ENCODE measurements at places on chromosomes 3 and 15.

DNA sequence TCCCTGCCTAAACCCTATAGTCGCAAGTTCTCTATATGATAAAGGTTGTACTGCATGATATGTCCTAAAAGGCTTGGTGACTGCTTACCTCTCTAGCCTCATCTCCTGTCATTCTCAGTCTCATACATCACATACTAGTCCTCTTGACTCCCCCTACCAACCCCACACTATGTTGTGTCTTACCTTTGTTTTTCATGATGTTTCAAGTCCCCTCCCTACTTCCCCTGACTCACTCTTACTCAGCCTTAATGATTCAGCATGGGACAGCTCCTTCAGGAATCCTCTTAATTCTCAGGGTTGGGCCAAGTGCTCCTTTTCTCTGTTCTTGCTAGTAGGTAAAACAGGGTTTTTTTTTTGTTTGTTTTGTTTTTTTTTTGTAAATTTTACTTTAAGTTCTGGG lies 49.6 kb downstream of the SLMAP start:
- DNase-seq: peak; percentile 43

DNA sequence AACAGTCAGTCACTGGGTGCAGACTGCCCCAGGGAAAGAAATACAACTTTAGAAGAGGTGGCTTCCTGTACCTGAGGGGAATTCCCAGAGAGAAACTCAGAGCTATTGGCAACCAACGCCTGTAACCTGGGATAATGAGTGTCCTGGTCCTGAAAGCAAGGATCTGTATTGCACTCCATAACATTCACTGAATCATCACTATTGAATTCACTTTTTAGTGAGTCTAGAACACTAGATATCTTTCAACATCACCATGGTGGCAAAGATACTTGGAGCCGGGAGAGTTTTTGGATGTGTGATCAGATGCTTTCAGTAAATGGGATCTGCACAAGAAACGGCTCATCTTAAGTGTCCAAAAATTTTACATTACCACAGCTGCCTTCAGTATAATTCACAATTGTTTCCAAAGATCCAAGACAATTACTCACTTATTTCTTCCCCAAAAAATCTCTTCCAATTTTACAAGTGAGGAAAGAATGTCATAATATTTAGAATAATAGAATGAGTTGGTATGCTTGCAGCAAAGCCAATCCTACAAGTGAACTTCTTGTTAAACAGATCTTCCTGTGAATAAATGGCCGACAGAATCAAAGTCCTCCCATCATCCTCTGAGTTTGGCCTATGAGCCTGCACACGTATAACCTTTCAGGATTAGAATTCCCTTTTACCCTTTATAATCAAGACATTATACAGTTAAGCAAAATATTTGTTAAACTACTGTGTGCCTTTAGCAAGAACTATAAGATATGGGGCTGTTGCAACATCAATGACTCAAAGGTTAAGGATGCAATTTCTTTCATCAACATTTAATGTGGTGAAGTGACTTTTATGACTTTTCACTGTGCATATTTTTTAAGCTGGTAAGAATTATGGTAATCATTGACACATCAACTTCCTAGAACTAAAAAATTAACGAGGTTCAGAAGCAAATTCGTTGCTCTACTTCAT lies 243.3 kb upstream of the COL8A1 start:
- DNase-seq: peak; percentile 55

- peak; percentile 1 for DNase-seq
Observed at GRCh38 chr3:168511428-168512014, 415.8 kb upstream of the GOLIM4 start.

DNA sequence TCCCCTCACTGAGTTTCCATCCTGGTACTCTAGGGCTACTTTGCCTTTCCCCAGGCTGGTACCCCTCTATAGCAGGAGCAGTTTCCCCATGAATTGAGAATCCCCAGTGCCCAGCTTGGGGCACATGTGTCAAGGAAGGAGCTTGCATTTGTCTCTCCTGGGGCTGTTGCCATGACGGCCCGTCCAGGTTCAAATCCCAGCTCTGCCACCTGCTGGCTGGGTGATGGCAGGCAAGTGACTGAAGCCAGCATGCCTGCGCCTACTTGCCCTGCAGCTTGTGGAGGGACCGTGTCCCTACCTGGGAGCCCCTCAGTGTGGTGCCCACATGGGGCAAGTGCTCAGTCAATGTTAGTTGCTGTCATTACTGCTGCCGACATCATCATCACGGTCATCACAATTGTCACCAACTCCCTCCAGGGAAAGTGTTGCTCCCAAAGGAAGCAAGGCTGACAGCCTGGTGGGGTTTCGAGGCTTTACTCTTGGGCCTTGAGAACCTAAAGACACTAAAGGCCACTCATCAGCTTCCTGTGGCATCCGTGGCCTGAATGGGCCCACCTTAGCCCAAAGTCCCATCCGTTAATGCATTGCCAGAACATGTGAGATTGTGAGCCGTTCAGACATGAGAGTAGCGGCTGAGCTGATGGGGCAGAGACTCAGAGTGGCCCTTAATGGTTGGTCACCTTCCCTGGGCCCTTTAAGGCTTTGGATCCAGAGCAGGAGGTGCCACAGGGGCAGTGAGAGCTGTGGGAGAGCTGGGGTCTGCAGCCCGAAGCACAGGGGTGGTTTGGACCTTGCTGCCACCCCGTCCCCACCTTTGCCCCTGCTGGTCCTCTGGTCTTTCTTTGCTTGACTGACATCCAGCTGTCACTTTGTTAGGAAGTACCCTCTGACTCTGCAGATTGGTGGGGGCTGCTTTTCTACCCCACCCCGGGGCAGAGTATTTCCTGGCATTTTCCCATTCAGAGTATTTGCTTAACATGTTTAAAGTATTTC lies 144.4 kb downstream of the DNAJB8 start:
- DNase-seq: peak; percentile 6

- DNase-seq: no peak
Observed at GRCh38 chr3:176590722-176591121, 606.6 kb downstream of the TBL1XR1 start.

DNA sequence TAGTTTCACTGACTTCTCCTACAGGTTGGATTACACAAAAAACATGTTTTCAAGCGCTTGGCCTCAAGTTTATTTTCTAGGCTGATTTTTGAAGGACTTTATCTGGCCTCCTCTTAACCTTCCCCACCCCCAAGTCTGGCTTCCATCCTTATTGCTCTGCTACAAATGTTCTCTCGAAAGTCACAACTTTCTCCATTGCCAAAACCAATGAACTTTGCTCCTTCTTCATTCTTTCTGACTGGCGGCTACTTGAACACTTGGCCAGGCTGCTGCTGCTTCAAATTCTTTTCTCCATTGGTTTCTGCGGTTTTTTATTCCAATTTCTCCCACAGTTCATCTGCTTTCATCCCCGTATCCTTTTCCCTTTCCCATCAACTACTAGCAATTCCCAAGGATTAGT lies 106.6 kb downstream of the TOP2B start:
- no peak for DNase-seq

DNA sequence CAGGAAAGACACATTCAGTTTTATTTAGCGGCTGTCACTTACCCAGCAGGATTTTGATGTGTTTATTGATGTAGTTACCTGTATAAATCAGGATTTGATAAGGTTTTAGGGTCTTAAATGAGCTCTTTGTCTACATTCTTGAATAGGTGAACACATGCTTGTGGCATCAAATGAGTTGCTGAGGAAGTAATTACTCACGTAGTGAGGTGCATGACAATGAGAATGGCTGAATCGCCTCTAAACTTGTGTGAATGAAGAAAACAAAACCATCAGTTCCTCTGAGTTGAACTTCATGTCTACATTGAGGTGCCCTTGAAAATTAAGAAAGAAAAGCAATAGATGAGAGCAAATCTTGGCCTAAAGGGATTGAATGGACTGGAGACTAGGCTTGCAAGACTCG lies 245.6 kb upstream of the SATB1 start:
- no peak for DNase-seq

GRCh38 chr3:38687321-38687720 lies 37.8 kb upstream of the SCN5A start:
- no peak for DNase-seq

DNA sequence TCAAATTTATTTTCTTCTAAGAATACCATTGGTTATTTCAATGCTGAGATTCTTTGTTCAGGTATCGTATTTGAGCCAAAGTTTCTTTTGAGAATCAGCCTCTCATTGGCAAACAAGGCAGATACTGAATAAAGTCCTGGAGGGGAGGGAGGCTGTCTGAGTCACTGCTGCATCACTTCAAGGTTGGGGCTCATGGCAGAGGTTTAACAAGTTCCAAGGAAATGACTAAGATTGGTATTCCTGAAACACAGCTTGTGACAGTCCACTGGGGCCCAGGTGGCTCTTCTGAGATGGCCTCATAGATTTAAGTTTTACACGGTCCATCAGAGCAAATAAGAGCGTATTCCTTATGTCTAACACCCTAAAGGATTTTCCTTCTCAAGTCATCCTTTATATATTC lies 213.8 kb upstream of the STAC start:
- peak; percentile 43 for DNase-seq

- no peak for DNase-seq
Observed at GRCh38 chr3:20701641-20702040, 515.6 kb upstream of the SGO1 start.

- no peak for DNase-seq
Observed at GRCh38 chr3:66023738-66024385, 14.9 kb downstream of the MAGI1 start.

GRCh38 chr3:118587037-118587741 lies 447.5 kb downstream of the IGSF11 start:
- no peak for DNase-seq

DNA sequence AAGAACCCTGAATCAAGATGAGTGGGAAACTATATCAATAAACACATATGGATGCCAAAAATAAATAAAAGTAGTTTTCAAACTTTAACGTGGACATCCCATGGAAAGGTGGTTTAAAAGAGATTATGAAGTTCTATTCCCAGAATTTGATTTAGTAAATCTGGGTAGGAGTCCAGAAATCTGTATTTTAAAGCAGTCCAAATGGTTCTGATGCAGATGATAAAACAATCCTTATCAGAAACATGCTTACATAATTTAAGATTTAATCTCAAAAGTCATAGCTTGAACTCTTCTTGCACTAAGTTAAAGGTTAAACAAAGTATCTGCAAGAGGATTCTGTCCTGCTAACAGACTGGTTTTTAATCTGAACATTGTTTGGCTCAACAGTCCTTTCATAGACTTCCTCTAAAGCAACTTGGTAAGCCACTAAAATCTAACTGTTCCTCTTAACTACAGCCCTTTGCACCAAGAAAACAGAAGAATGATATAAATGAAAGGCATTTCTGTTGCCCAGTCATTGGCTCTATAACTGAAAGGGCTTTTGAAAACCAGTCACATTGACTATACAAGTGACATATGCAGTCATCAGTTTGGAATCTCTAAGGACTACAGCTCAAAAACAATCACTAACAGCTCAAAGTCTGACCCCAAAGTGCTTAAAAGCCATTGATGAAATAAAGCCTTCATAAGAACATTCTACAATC lies 23.4 kb upstream of the MAP4 start:
- no peak for DNase-seq

GRCh38 chr15:44537735-44538240 lies 841 bp downstream of the EIF3J start:
- DNase-seq: no peak

DNA sequence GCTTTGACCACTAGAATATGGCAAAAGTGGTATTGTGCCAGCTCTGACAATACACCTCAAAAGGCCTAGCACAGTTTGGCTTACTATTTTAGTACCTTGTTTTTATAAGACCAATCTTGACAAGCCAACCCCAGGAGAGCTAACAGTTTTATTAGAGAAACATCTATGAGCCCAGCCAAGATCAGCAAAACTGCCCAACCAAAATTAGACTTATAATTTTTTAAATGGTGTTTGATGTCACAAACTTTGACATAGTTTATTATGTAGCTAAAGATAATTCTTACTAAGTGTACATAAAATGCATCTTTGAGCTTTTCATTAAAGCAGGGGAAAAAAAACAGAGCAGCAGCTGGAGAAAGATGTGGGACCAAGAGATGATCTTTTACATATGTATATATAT lies 537.5 kb downstream of the ZPLD1 start:
- DNase-seq: no peak

GRCh38 chr15:59539799-59540198 lies 71.8 kb upstream of the GCNT3 start:
- DNase-seq: no peak

DNA sequence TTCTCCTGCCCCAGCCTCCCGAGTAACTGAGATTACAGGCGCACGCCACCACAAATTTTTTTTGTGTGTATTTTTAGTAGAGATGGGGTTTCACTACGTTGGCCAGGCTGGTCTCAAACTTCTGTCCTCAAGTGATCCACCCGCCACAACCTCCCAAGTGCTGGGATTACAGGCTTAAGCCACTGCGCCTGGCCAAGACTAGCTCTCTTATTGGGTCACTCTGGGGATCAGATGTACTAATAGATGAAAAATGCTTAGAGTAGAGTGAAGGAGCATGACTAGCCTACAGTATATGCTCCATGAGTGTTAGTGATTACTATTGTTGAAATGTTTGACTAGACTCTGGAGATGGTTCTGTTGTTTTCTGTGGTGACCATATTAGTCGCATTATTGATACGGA lies 21.8 kb downstream of the RARB start:
- no peak for DNase-seq

- no peak for DNase-seq
Observed at GRCh38 chr3:158249183-158249582, 139.3 kb downstream of the RSRC1 start.

DNA sequence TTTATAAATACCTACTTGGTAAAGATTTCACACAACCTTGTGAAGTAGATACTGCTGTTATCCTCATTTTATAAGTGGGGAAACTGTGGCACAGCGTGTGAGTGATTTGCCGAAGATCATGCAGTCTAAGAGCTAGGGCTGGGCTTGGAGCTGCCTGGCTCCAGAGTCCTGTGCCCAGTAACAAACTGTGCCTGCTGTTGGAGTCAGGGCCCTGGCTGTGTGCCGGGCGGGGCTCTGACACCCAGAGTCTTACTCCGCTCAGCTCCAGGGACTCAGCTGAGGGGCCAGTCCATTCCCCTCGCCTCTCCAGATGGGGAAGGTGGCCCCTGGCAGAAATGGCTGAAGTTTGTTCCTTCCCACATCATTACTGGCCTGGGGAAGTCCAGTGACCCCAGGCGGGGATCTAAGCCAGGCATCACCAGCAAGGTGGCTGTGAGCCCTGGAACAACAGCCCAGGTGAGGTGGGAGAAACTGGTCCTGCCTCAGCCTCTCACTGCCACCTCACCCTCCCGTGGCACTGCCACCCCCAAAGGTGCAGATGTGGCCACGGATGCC lies 17.3 kb upstream of the PLXNA1 start:
- DNase-seq: no peak

GRCh38 chr3:100500320-100500880 lies 8.0 kb downstream of the TMEM45A start:
- no peak for DNase-seq

- DNase-seq: no peak
Observed at GRCh38 chr15:98773616-98774015, 125.3 kb downstream of the IGF1R start.

- no peak for DNase-seq
Observed at GRCh38 chr15:73799466-73799865, 46.3 kb upstream of the INSYN1 start.
